IMR-90 (cell line): ENCODE measurements at places on chromosomes 5 and 9. TPM values are rescaled to one million over a fixed set of nuclear protein-coding genes. Genes with fewer than 3 reads are reported as not detected.

ARL14EPL gene
- total RNA-seq = not detected in 2 replicates

FAM153A gene
- not detected in 2 replicates for total RNA-seq

SLC6A7 gene
- total RNA-seq = under 0.01 TPM in 1 of 2 replicates, not detected in the other

- peak; percentile 90 for DNase-seq
These were observed 399.5 kb upstream of the TNC start for GRCh38 chr9:115517335-115518075.

DNA sequence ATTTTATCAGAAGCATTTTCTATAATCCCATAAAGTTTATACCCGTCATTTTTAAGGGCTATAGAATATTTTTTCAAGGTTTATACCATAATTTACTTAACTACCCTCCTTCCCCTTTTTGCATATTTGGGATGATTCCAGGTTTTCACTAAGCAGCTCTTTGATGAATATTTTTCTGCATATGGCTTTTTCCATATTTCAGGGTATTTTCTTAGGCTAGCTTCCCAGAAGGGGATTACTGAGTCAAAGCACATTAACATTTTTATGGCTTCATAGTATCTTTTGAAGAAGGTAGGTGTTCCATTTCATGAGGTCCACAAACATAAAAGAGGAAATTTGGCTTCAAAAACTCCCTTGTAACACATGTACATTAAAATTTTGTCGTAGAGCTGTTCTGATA lies 14.6 kb upstream of the COL15A1 start:
- DNase-seq = peak; percentile 83

DNA sequence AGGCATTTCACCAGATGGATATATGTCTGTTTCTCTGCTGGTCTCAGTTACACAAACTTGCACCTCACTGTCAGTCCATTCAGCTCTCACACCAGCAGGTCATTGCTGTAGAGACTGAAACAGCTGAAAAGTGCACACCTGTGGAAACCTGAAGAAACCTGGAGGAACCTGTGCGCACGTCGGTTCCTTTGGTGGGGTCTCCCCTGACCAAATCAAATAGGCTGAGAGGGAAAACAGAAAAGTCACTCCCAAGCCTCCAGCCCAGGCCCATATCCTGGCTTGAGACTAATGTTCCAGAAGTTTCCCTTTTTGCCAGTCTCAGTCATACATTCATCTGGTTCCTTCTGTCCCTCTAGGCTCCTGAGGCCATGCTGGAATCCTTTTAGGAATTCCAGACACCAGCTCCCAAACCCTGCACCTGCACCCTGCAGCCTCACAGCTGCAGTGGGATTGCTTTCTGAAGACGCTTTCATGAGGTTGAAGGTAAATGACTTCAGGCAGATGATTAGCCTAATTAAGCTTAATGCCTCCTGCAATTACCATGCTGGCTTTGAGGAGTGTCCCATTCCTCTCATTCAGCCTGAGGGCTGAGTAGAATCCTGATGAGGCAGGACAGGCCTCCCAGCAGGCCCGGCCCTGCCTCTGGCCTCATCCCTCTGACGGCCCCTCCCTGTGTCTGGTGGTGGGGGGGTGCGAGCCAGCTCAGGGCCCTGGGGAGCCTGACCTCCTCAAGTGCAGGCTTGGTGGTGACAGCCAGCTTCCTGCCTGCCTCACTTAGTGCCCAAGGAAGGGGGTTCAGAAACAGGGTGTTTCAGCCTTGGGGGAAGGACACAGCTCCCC lies 24.3 kb upstream of the CXCL14 start:
- DNase-seq = no peak

GRCh38 chr5:53359916-53360517 lies 120.4 kb upstream of the FST start:
- peak; percentile 10 for DNase-seq

- DNase-seq = no peak
These were observed 122.9 kb upstream of the ADAMTSL1 start for GRCh38 chr9:18350995-18351595.
